ENCODE measurements at places on chromosomes 2 and 18.

DNA sequence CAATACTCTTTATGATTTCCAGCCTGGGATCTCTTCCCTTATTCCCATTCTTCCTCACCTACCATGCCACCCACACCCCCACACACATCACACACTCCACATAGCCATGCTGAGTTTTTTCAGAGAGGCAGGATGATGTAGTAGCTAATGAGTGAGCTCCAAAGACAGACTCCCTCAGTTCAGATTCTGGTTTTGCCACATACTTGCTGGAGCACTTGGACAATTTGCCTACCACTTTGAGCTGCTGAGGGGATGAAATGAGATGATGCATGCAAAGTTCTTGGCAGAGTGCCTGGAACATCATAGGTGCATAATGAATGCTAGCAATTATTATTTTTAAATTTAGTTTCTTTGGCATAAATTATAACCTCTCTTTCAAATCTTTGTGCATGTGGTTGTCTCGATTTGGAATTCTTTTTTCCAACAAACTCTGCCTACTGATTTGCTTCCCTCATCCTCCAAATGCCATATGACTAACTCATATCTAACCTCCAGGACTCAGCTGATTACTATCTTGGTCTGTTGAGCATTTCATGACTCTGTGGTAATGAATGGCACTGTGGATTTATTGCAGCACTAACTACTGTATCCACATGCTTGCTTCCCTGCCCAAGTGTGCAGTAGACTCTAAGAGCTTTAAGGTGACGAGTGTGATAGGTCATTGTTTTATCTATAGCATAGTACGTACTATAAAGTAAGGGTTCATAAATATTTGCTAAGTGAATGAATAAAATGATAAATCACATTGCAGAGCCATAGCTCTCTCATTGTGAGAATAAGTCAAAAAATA lies 99.1 kb downstream of the TACR1 start:
- no peak for DNase-seq

GRCh38 chr18:67331857-67332256 lies 184.7 kb downstream of the DSEL start:
- no peak for DNase-seq

DNA sequence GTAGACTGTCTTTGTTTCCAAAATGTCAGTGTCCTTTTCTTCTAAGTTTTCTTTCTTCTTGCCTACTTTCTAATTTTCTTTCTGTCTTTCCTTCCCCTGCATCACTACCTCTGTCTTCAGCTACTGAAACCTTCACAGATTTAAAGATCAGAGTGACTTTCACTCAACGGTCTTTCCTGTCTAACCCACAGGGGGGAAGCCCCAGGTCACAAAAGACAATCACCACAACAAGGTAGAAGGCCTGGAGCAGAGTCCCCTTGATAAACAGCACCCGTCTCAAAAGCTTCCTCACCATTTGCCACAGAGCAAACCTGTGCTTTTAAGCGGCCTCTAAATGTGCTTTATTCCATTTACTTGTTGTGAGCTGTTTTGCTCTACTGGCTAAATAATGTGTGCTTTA lies 665.4 kb downstream of the BCL11A start:
- DNase-seq = peak; percentile 40

DNA sequence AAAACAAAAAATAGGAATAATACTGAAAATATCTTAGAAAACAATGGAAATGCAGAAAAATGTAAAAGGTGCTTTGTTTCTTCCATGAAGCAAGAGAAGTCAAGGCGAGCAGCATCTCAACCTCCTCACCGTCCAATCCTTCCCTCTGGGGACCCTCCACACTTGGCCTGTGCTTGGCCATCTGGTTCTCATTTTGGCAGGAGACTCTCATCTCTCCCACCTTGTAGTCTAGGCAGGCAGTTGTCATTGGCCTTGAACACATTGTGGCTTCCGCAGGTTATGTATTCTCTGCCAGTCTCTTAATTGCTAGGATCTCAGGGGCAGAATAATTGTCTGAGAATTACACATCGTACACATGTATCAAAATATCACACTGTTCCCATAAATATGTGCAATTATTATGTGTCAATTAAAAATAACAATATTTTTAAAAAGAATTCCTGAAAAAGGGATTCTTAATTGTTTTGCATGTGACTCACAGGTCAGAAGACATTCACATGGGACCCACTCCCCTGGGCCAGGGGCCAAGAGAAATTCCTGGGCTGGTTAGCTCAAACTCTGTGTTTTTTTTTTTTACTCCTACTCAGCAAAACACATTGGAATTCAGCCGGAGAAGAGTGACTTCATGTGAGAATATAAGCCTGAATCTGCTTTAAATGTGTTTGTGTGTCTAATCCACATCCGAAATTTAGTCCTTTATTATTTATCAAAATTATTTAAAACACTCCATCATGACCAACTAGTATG lies 14.0 kb upstream of the ANKRD62 start:
- DNase-seq = no peak

GRCh38 chr2:104864280-104865095 lies 10.6 kb downstream of the POU3F3 start:
- no peak for DNase-seq

DNA sequence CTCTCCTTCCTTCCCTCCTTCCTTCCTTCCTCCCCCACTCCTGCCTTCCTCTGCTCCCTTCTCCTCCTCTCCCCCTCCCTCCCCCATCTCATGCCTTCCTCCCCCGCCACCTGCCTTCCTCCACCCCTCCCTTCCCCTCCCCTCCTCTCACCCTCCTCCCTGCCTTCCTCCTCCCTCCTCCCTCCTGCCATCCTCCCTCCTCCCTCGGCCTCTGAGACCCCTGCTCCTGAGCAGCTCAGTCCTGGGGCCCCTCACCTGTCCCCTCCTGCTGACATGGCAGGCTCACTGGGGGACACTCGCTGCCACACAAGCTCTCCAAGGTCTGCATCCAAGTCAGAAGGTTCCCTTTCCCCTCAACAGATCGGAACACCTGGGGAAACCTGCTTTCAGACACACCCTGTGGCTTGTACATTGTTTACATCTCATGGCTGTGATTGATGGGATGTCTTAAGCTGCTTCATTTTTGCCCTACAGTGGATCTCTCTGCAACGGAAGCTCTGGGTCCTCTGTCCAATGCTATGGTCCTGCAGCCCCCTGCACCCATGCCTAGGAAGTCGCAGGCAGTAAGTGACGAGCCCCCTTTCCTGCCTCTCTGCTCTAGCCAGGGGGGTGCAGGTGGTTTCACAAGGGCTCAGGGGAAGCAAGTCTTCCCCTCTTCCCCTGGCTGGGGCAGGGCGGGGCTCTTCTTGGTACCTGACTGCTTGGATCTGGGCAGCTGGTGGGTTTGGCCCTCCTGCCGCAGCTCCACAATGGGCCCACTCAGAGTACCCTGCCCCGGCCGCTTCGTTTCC lies 22.9 kb downstream of the ITGB1BP1 start:
- DNase-seq = no peak

DNA sequence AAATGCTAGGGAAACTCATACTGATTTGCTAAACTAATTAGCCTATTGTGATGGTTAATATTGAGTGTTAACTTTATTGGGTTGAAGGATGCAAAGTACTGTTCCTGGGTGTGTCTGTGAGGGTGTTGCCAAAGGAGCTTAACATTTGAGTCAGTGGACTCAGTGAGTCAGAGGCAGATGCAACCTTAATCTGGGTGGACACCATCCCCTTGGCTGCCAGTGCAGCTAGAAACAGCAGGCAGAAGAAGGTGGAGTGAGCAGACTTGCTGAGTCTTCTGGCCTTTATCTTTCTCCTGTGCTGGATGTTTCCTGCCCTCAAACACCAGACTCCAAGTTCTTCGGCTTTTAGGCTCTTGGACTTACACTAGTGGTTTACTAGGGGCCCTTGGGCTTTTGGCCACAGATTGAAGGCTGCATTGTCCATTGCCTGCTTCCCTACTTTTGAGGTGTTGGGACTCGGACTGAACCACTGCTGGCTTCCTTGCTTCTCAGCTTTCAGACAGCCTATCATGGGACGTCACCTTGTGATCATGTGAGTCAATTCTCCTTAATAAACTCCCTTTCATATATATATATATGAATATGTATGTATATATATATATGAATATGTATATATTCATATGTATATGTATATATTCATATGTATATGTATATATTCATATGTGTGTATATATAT lies 69.7 kb downstream of the RPRM start:
- DNase-seq = no peak

GRCh38 chr2:11563784-11564666 lies 30.2 kb downstream of the GREB1 start:
- no peak for DNase-seq

DNA sequence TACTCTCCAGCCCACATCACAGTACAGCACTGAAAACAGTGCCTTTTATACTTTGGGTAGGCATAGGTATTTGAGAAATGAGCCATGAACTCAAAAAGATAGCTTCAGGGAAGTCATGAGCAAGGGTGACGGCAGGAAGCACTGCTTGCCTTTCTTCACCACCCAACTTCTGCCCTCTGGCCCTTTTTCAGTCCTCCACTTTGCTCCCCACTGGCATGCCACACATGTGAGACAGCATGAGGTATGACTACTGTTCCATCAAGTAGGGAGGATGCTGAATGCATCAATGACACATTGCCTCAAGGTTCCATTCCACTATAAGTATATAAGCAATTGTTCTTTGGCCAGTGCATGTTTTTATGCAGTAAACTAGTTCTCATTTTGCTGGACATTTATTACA lies 373.0 kb downstream of the NRXN1 start:
- DNase-seq = no peak

DNA sequence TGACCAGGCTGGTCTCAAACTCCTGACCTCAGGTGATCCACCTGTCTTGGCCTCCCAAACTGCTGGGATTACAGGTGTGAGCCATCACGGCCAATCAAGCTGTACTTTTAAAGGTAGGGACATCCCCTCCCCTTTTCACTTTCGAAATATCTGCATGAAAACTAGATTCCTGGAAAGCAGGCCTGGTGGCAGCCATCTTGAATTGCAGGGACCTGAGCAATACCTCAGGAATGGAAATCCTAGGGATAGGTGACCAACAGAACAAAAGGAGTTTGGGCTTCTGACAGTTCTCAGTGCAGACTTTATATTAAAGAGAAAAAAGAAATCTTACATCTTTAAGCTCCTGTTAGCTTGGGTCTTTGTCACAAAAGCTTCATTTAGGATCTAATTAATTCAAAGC lies 62.6 kb downstream of the KLF7 start:
- DNase-seq = no peak

DNA sequence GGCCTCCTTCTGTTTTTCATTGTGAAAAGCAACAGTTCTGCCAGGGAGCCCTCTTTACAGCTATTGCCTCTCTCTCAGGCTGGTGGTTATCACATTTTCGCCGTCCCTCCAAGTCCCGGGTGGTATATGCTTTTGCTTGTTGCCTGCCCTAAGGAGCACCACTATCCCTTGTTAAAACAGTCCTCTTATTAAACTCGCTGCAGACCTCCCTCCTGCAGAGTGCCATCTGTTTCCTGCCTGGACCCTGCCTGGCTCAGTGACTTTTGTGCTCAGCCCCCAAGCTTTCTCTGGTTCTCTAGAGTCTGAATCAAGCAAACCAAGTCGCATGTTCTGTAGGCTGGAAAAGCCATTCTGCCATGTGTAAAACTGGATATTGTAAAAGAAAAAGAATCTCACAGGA lies 72.1 kb upstream of the FHL2 start:
- no peak for DNase-seq

DNA sequence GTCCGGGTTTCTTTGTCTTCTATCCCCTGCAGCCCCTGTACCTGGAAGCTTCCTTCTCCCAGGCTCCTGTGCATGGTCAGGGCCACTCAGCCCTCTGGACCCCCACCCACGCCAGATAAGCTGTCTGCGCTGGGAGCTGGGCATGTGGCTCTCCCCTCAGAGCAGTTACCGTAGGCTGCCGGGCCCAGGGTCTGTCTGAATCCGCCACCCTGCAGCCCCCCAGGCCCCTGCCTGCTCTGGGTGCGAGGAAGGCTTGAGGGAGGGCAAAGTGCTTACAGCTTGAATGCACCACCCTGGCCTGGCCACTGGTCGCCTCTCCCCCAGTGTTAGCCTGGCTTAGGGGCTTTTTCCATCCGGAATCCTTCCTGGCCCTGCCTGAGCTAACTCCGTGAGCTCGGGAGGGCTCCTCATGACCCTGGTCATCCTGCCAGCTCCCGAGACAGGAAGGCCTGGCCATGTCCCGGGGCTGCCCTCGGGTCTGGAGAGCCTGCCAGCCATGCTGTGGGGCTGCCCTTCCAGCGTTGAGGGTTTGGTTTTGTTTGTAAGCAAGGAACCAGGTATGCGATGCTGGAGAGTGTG lies 50.7 kb downstream of the ODC1 start:
- no peak for DNase-seq

DNA sequence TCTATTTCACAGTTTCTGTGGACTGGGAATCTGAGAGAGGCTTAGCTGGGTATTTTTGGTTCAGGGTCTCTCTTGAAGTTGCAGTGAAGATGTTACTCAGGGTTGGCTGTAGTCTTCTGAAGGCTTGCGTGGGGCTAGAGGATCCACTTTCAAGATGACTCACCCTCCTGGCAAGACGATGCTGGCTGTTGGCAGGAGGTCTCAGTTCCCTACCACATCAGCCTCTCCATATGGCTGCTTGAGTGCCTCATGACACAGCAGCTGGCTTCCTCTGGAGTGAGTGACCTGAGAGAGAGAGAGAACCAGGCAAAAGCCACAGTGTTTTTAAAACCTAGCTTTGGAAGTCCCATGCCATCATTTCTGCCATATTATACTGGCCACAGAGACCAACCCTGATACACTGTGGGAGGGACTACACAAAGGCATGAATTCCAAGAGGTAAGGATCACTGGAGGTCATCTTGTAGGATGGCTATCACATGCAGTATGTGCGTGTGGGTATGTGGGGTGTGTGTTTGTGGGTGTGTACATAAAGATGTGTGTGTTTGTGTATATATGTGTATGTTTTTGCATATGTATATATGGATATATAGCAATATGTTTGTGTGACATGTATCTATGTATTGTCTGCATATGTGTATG lies 25.1 kb downstream of the DNPEP start:
- no peak for DNase-seq

DNA sequence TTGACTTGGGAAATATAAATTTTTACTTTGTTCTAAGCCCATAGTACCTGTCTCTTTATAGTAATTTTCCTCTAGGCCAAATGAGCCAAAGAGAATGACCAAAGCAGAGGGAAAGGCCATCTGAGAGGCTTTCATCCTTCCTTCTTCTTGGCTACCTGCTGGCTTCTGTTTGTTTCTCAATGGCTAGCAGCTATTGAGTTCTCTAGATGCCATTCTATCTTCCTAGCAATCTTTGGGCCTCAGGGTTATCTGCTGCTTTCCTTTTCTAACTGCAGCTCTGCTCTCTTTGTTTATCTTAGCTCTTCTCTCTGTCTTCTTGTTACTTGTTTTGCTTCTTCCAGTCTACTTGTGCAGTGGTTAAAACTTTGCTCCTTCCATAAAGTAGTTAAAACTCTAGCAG lies 601.1 kb upstream of the NRXN1 start:
- no peak for DNase-seq

GRCh38 chr2:62447411-62447810 lies 58.6 kb downstream of the TMEM17 start:
- no peak for DNase-seq

- peak; percentile 45 for DNase-seq
These were observed 181.5 kb downstream of the KLHL29 start for GRCh38 chr2:23566241-23567142.

- DNase-seq = no peak
These were observed 96.8 kb downstream of the SPHKAP start for GRCh38 chr2:228084717-228085116.

GRCh38 chr18:50022985-50023384 lies 172.0 kb downstream of the MYO5B start:
- no peak for DNase-seq

GRCh38 chr18:64615021-64615420 lies 466.1 kb upstream of the LINC00305 start:
- DNase-seq = no peak

All from GM10248 (cell line).